Activated effector memory CD4-positive, alpha-beta T cell treated with Interleukin-2 at 50 U/mL for 16 hours (primary cell): ENCODE measurements at places on chromosomes 7 and 10.

DNA sequence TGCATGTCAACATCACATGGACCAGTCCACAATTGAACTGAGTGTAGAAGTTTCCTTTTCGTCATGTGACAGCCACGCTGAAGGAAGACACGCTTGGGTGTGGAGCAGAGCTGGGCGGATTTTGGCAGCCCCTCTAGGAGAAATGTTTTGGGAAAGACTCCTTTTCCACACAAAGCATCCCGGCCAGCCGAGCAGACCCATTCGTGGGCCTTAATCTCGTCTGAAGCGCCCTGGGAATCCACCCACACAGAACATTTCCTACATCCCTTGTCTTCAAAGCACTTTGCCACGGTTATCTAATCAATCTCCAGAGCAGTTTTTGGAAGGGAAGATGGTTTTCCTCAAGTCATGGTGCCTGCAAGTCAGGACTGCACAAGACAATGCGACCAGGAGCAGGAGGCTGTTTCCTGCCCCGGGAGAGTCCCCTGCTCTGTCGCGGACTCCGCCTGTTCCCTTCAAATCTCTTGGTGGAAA lies 8.4 kb upstream of the IFT22 start:
- no peak for DNase-seq

DNA sequence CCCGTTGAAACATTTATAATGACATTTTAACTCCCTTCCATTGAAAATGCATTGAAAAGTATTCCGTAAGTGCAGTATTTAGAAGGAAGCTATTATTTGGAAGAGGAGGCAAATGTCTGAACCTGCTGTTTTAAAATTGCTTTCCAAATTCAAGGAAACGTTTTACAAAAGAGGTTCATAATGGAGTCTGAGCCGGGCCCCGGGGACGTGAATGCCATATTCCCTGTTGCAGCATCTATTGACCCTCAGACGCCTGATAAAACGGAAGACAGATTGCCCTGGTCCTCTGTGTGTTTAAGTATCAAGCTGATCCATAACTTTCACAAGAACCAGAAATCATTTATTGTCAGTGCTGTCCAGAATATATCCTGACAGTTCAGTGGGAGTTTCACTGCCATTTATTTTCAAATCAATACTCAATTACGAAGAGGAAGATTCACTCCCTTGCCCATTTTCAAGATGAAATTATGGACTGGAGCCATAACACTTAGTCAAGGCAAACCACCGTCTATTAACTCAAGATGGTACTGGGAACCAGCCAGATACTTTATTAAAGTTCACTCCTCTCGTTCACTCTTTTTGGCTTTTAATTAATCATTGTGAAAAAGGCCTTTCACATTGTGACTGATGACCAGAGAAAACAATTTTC lies 435.7 kb upstream of the PFKP start:
- DNase-seq: no peak

DNA sequence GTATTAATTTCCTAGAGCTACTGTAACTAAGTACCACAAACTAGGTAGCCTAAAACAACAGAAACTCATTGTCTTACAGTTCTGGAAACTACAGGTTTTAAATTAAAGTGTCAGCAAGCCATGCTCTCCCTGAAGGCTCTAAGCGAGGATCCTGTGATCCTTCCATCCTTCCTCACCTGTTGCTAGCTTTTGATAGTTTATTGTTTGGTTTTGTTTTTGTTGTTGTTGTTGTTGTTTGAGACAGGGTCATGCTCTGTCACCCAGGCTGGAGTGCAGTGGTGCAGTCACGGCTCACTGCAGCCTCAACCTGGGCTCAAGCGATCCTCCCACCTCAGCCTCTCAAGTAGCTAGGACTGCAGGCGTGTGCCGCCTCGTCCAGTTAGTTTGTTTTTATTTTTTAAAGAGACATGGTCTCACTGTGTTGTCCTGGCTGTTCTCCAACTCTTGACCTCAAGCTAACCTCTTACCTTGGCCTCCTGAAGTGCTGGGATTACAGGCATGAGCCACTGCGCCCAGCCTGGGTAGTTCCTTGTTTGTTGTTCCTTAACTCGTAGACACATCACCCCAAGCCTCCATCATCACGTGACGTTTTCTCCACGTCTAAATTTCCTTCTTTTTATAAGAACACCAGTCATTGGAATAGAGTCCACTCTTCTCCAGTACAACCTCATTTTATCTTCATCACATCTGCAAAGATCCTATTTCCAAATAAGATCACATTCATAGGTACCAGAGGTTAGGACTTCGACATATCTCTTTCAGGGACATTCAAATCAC lies 109.1 kb downstream of the AKR1D1 start:
- no peak for DNase-seq

- no peak for DNase-seq
These were observed 117.0 kb upstream of the FAM204A start for GRCh38 chr10:118458957-118459641.

DNA sequence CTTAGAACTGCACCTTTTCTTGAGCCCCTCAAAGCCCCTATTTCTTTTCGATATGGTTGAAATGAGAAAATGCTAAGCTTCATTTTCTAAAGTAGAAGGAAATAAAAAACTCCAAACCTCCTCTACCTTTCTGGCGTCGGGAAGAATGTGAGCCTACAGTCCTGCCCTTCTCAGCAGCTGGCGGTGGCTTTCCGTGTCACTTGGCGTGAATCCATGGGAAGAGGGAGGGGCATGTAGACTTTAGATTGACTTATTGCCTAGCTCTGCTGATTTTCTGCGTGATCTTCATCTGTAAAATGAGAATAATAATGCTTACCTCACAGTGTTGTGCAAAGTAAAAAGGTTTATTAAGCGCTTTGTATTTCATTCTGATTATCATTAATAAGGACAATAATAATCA lies 35.0 kb downstream of the PRR15 start:
- DNase-seq: no peak

GRCh38 chr10:130799532-130799931 lies 512.0 kb downstream of the TCERG1L start:
- DNase-seq: no peak

DNA sequence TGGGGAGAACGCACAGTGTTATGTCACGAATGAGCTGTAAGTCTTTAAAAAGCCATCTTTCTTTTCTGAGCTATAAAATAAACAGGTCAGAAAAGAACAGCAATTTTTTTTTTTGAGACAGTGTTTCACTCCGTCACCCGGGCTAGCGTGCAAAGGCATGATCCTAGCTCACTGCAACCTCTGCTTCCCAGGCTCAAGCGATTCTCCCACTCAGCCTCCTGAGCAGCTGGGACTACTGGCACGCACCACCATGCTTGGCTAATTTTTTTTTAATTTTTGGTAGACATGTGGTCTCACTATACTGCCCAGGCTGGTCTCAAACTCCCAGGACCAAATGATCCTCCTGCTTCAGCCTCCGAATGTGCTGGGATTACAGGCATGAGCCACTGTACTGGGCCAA lies 58.6 kb downstream of the PPP1R3C start:
- no peak for DNase-seq

DNA sequence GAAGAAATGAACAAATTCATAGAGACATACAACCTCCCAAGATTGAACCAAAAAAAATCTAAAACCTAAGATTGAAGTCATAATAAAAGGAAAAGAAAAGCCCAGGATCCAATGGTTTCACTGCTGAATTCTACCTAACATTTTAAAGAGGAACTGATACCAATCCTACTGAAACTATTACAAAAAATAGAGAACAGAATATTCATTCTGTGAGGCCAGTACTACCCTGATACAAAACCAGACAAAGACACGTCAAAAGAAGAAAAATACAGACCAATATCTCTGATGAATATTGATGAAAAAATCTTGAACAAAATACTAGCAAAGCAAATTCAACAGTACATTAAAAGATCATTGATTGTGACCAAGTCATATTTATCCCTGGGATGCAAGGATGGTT lies 128.5 kb upstream of the STEAP1 start:
- no peak for DNase-seq

DNA sequence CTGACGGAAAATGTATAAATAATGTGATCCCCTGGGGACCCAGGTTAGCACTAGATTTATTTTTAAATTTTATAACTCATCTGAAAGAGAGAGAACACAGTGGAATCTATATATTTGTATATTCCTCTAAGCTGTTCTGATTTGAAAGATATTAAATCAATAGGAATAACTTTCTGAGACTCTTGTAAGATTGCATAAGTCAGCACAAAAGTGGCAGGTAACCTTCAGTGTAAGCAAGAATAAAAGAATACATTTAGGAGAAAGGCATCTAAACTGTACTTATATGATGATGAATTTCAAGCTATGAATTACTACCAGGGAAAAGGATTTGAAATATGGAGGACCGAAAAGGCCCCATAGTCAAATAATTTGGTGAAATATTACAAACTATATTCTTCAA lies 112.8 kb downstream of the TBXAS1 start:
- DNase-seq: no peak

DNA sequence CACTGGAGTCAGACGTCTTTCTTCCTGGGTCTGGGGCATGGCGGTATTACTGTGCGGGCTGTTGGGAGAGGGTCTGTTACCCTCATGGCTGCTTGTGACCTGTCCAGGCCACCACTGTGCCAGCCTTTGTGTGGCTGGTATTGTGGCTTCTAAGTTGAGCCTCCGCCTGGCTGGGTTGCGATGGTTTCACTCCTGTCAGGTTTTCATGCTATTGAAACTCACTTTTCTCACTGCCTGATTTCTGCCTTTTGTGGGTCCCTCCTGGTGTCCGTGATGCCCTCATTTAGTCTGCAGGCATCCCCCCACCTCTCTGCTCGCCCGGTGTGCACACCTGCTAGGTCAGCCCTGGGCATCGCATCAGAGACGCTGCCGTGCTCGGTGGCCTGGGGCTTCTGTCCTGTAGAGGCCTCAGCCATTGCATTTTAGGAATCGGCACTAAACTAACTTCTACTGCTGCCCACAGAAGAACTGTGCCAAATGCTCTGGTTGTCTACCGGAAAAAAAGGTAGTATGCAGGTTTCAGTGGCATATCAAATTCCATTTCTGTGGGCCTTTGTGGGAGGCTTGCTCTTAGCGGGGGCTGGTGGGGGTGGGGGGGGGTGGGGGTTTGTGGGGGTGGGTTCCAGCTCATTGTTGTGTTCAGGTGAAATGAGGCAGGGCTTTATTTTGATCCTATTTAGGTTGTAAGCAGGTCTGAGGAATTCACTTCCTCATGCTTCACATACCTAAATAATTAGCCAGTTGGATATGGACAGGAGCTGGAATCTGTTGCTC lies 64.3 kb downstream of the MGMT start:
- DNase-seq: no peak

DNA sequence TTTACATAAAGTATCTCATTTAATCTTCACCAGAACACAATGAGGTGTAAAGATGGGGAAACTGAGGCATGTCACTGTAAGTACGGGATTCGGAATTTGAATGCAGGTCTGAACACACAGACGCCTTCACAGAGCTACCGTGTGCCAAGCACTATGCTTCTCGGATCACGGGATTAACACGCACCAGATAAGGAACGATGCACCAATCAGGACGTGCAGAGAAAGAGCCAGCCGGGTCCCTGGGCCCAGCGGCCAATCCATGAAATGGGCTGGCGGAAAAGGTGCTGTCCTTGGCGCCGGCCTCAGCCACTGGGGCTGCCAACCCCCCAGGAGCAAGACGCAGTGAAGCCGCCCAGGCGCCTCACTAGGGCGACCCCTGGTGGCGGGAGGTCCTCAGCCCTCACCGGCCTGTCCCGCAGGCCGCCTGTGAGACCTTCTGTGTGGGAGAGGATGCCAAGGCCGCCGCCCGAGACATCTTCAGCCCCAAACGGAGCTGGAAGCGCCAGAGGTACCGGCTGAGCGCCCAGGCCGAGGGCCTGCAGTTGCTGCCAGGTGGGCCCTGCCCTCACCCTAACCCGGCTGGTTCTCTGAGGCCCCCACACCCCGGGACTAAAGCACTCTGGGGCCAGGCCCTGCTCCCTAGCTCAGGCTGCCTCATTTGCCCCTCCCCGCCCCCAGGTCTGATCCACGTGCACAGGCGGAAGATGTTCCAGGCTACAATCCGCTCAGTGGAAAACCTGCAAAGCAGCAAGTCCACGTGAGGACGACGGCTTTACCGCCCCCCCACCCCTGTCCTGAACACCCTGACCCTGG lies 15.6 kb downstream of the ATG9B start:
- DNase-seq: peak; percentile 70

- DNase-seq: no peak
These were observed 15.3 kb upstream of the PRKAR2B start for GRCh38 chr7:107029061-107029763.

GRCh38 chr10:132036887-132037675 lies 28.7 kb upstream of the JAKMIP3 start:
- DNase-seq: no peak

DNA sequence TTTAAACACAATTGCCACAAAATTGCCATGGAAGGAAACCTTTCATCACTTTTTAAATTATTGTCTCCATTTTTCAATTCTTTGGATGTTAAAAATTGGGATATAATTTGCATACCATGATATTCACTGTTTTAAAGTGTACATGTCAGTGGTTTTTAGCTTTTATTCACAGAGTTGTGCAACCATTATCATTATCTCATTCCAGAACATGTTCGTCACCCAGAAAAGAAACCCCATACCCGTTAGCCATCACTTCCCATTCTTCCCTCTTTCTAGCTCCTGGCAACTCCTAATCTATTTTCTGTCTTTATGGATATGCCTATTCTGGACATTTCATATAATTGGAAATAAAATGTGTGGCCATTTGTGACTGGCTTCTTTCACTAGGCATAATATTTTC lies 260.3 kb upstream of the FERD3L start:
- DNase-seq: no peak

GRCh38 chr10:70593513-70593890 lies 9.0 kb downstream of the PRF1 start:
- no peak for DNase-seq

GRCh38 chr10:132841615-132841975 lies 55.6 kb upstream of the NKX6-2 start:
- no peak for DNase-seq

- no peak for DNase-seq
These were observed 97.7 kb downstream of the RGS10 start for GRCh38 chr10:119444866-119445265.

- DNase-seq: no peak
These were observed 310.3 kb upstream of the AKR1E2 start for GRCh38 chr10:4515721-4516120.

GRCh38 chr10:6239213-6239991 lies 36.7 kb downstream of the PFKFB3 start:
- peak; percentile 56 for DNase-seq

DNA sequence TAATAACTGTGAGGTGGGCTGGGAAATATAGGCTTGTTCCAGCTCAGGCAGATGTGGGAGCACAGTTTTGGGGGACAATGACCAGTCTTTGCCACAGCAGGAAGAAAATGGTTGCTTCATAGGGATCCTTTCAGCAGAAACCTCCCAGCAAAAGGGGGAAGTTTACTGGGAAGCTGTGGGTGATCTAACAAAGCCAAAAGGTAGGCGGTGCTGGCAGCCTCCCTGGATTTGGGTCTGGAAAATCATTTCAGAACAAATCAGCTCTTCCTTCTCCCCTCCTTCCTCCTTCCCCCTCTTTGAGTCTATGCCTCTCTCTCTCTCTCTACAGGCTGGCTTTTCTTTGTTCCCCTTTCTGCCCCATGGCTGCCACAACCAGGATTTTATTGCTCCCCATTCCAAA lies 16.2 kb downstream of the RPS24 start:
- DNase-seq: no peak

- DNase-seq: no peak
These were observed 86.3 kb upstream of the STEAP1B start for GRCh38 chr7:22586101-22586785.
